ENCODE measurements at places on chromosomes 5 and 9.
A peak's percentile ranks its signal among the peaks of the same experiment; 100 is the strongest.

GRCh38 chr5:157616785-157617184, 35.5 kb downstream of the SOX30 start:
- DNase-seq: no peak

DNA sequence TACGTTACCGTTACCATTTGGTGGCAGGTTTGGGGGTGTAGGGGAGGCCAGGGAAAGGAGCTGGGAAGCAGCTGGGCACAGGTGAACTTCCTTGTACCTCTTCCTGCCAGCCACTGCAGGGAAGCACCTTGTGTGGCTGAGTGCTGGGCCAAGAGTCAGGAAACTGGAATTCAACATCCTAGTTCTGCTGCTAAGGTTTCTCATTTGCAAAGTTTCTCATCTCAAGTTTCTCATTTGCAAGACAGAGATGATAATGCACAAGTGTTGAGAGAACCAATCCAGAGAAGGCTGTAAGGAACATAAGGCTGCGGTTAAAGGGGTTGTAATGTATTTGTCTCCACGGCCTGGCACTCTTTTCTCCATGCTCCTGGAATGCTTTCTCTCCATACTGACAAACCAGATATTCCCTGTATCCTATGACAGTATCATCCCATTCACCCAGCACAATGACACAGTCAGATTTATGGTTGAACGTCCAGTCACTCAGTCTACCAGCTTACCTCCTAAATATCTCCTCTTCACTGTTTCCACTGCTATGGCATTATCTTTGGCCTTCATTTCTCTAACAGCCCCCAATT, 33.6 kb upstream of the LARP1 start:
- DNase-seq: no peak

GRCh38 chr9:38322937-38323336, 69.6 kb upstream of the ALDH1B1 start:
- DNase-seq: no peak

DNA sequence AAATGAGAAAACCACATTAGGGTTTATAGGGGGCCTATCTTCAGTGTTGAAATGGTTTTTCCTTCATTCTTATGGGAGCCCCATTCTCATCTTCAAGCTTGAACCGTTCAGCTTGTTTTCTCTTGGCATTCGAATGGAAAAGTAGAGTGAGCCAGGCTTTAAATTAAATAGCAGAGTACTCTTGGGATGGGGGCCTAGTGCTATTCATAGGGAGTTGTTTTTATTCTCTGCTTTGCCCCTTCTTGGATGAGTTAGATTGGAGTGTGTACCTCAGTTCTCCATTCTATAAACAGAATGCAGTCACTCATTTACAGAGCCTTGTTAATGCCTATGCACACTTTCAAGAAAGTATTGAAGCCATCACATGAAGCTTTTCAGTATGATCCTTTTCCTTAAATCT, 127.9 kb downstream of the FAM170A start:
- DNase-seq: no peak

GRCh38 chr5:43675357-43675756, 72.4 kb downstream of the NNT start:
- DNase-seq: no peak

GRCh38 chr5:165304193-165304827, 1798.9 kb downstream of the MAT2B start:
- DNase-seq: no peak

DNA sequence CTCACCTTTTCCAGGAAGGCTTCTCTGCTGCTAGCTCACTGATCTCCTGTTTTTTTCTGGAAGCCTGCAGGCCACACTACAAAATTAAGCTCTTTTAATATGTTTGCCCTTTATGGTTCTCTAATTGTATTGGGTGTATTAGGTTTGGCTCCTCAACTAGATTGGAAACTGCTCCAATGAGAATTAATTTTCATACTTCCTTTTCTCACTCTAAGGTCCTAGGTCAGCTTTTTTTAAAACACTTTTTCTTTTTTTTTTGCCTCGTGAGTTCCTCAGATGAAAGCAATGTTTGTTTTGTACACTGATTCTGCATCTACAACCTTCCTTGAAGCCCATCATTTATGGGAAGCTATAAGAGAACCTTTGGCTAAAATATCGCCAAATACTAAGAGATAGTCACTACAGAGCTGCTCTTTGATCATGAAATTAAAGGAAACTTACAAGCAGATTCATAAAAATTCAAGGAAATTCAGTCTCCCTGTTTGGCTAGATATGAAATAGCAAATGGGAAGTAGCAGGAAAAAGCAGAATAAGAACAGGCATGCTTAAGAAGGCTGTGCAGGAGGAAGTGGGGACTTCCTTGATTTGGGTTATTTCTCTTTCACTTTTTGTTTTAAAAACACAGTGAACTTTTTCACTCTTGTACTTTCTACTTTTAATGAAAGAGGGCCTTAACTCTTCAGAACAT, 55.2 kb upstream of the FYB1 start:
- no peak for DNase-seq

DNA sequence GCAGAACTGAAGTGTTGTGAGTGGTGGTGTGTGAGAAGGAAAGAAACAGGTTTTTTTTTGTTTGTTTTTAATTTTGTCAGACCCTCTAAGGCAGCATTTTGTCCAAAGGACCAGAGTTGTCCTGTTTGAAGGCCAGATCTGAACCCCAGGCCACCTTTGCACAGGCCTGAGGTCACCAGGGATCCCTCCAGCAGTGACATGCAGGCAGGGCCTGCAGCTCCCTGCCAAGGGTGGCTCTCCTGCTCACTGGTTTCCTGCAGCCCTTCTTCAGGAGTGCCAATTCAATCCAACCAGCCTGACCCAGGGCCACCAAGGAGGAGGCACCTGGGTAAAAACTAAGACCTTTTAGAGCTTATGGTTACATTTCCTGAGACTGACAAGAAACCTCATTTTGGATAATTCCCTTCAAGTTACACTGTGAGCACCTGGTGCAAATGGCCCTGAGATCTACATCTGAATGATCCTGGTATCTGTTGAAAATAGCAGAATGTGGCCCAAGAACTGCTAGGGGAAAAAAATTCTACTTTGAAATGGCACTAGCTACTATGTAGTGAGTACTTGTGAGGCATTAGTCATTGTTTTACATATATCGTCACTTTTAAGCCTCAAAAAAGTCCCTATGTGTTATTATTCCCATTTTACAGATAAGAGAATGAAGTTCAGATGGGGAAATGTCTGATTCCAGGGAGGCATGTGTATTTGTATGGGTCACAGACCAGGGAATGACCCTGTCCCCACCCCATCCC, 33.5 kb upstream of the SMU1 start:
- DNase-seq: no peak

- DNase-seq: no peak
Measured at GRCh38 chr5:43386960-43387362, 25.2 kb downstream of the CCL28 start.

DNA sequence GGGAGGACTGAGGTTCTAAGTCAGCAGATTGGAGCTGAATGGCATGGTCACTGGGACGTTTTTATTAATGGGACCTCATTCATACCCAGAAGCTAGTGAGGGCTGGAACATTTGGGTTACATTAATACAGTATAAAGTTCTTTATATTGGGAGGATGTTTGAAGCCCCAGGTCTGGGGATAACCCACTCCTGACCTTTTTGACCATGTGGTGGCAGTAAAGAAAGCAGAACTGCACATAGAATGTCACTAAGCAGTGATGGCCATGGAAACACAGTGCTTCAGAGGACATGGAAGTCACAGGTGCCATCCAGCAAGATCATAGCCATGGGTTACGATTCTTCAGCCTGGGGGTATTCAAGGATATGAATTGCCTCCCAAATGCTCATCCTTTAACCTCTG, 176.0 kb downstream of the ATP10B start:
- DNase-seq: no peak

GRCh38 chr5:89735082-89735481, 674.5 kb downstream of the CETN3 start:
- peak; percentile 28 for DNase-seq

DNA sequence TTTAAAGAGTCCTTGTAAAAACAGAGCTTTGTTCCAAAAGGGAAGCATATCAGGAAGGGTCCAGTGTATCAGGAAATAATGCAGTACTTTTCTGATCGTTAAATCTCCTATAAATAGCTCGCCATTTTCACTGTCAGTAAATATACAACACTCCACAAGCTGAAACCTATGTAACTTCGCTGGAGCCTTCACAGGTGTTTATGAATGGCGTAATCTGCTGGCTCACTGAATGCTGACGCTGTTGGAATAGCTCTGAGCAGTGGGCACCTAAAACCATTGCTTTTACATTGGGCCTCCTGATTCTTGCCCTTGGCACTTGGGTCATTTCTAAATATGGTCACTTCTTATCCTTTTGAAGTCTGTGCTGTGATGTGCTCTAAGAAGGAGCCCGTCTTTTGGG, 4.3 kb downstream of the SHC3 start:
- no peak for DNase-seq

GRCh38 chr5:83418356-83419321, 52.9 kb upstream of the VCAN start:
- no peak for DNase-seq

DNA sequence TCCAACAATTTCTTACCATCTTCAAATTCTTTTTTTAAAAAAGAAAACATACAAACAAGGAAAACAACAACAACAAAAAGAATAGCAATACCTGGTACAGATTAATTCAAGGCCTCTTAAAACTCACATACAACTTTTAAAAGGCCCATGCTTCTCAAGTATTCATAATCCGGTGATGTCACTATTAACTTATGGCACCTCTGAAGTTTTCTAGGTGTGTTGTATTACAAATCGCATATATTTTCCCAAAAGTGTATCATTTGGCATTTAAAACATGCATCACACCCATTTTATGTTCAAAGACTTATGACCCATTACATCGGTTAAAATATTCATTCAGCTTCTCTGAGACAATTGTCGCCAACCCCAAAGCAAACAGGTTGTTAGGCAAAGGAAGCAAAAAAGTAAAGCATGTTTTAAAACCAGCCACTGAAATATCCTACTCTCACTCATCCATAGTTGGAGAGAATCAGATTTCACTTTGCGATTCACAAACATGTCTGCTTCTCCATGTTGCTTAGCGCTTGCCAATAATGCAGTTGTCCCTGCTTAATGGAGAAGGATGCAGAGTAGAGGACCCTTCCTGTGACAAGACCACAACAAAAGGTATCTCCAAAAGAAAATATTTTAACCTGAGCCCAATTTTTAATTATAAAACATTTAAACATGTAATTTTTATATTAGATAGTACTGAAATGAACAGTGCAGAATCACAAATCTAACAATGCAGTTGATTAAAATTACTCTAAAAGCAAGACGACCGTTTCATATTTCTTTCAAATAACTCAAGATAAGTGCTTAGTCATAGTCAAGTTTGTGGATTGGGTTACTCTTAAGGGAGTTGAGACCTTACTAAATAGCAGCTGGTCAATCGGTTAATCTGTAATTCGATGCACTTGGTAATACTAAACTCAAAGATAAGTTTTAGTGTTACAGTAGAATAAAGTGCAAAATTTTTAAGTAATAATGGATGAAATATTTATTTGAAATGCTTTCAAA, 1.6 kb downstream of the SKP1 start:
- DNase-seq: peak; percentile 34

DNA sequence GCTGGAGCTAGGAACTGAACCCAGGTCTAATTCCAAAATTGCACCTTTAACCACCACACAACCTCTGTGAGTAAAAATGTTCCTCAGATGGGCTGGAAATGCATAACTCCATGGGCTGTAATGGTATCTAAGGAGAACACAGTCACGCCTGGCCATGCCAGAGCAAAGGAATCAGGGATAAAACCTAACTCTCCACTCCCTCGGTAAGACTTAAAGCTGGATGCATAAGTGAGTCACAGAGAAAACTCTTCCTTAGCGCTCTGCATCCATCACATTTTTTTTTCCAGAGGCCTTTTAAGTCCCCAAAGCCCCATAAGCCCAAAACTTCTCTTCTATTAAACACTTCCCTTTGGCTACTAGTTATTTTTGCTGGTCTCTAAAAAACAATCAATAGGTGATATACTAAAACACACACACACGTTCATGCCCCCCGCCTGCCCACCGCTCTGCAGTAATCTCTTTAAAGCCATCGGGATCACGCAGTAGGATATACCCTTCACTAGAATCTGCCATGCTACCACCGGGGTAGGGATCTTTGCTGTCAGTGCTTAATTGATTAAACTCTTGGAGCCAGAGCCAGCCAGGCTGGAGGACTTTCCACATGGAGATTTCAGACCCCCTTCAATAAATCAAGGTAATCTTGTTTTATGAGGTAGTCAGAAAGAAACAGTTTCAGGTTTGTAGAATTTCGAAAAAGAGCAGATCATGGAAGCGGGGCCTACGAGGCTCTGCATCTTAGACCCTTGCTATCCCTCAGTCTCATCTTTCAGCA, 212.9 kb downstream of the MAPKAP1 start:
- peak; percentile 66 for DNase-seq

- DNase-seq: no peak
Measured at GRCh38 chr5:178640331-178641045, 13.6 kb upstream of the CLK4 start.

- no peak for DNase-seq
Measured at GRCh38 chr5:98402130-98402529, 371.3 kb upstream of the RGMB start.

DNA sequence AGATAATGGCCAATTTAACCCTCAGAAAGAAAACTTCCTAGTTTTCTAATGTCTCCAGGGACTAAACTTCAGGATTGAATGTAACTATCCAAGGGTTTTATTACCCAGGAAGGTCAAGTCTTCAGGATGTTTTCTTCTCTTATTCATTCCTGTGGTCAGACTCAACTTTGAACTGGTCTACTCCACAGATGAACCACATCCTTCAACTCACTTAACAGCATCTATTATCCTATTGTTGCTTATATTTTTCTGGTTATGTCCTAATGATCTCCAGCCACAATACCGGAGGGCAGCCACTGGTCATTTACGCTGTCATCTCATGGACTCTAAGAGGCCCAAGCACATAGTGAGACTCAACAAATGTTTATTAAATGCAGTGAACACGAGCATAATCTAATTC, 47.2 kb upstream of the LIFR start:
- no peak for DNase-seq
